Breast epithelium (tissue), 4 donors: ENCODE measurements at places on chromosomes 12 and 14.

GRCh38 chr14:103657471-103657870, 28.5 kb downstream of the KLC1 start:
- DNase-seq, result no peak

DNA sequence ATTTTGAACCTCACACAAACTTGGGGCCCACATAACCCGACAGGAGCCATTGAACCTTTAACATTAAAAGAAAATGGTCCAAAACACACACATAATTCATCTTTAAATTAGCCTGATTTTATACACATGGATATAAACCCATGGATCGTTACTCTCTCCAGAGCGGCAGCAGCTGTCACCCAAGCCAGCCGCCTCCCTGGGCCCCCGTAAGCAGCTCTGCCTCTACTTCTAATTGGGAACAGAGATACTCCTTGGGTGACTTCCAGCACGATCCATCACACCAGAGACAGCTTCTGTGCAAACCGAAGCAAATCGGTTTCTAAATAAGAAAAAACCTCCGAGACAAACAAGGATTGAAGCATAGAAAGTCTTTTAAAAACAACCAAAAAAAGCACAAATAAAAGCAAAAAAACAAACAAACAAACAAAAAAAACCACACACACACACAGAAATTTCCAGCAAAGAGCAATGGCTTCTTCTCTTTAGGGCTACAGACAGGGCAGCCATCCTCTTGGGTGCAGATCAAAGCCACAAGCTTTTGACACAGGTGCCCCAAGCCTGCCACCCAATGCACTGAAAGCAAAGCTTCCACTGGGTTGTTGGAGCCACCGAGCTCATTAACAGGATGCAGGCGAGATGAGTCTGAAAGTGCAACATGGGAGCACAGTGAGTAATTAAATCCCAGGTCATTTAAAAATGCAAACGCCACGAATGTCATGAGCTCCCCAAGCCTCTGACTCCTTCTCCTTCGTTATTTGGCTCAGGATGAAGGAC, 156.9 kb downstream of the DPF3 start:
- DNase-seq, result no peak

DNA sequence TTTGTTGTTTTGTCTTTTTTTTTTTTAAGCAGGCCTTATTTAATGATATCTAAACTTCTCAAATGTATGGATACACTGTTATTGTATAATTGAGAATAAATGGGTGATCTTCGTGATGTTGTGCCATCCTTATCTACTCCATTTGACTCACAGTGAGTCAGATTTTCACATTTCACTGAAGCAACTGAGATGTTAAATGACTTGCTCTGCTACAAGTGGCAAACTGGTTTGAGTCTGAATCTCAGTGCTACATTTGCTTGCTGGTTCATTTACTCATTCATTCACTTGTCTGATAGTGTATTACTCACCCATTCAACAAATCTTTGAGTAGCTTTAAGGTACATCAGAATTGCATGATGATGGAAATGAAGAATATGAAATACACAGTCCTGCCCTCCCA, 2.6 kb downstream of the KIAA0586 start:
- no peak for DNase-seq

- DNase-seq, result no peak
Measured at GRCh38 chr14:69664865-69665526, 53.6 kb downstream of the SUSD6 start.

GRCh38 chr14:46306267-46306666, 345.3 kb downstream of the RPL10L start:
- no peak for DNase-seq

GRCh38 chr14:48035836-48036235, 360.4 kb upstream of the MDGA2 start:
- no peak for DNase-seq

DNA sequence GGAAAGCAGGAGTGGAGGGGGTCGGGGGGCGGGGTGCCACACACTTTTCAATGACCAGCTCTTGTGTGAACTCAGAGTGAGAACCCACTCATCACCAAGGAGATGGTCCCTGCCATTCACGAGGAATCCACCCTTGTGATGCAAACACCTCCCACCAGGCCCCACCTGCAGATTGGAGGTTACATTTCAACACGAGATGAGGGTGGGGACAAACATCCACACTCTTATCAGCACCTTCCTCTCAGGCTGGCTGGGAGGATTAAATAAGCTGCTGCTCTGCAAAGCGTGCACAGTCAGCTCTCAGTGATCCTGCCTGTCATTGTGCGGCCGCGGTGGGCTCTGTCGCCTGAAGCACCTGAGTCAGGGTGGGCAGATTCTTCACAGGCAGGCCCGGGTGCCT, 39.7 kb downstream of the AACS start:
- no peak for DNase-seq

DNA sequence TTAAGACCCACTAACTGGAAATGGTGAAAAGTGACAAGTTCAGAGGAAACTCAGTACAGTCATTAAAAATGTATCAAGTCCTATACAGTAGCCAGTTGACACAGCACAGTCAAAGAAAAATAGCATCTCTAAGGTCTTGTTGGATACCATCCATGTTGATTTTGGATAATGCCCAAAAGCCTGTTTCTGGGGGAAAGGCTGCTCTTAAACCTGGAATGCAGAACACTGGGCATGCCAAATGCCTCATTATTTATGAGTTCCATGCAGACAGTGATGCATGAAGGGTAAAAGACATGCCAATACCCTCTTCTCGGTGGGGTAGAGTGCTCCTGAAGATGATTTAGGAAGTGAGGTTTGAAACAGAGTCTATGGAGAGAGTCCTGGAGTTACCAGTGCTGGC, 29.6 kb downstream of the KCNK13 start:
- no peak for DNase-seq

DNA sequence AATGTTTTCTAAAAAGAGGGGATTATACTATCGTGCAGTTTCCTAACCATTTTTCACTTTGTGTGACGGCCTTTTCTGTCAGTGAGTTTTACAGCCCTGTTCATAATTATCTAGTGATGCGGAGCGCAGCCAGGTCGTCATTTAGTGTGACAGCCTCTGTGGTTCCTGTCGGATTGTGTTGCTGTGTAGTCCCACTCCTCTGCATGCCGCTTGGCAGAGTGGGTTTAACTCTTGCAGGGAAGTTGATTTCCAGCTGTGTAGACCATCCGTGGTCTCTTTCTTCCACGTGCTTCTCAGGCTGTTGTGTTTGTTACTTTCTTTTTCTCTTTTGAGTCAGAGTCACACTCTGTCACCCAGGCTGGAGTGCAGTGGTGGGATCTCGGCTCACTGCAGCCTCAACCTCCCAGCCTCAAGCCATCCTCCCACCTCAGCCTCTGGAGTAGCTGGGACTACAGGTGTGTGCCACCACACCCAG, 8.6 kb downstream of the RAN start:
- no peak for DNase-seq

DNA sequence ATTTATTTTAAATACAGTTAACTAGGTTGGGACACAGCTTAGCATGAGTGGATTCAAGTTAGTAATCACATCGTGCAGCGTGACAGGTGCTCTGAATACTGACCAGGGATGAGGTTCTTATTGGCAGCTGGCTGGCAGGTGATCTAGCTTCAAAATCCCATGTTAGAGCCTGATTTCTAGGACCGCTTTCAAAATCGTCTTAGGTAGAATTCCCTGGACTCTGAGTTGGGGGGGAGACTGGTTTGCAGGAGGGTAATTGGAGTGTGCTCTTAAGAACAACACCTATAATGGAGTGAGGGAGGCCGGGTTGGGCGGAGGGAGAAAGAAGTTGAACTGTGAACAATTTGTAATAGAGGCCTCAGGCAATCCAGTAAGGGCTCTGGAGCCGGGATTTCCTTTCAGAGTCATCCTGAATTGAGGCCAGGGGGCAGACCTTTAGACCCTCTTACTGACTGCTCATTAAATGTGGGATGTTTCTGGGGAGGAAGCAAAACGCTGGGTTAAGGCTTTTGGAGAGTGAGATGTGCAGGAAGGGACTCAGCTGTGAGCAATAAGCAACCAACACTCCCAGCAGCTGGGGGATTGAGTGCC, 874 bp upstream of the YARS2 start:
- no peak for DNase-seq

- DNase-seq, result no peak
Measured at GRCh38 chr12:84793558-84794367, 118.8 kb downstream of the SLC6A15 start.
